ENCODE measurements at places on chromosomes 11 and 22.
A peak's percentile ranks its signal among the peaks of the same experiment; 100 is the strongest.

DNA sequence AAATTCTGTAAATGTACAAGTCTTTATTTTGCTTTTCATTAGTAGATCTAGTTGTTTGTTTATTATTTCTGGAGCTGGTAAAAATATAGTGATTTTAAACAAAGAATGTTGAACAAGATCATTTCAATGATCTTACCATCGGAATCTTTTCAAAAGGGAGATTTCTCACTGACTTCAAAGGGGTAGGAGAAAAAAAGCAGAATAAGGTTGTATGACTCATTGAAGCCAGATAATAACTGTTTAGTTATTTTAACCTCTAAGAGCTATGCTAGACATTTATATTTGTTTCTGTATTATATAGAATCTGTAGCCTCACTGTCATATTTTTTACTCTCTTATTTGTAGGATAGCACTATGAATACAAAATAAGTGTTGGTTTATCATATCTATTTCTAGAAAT is 8.1 kb upstream of the PDE3B start:
- DNase-seq, result no peak

DNA sequence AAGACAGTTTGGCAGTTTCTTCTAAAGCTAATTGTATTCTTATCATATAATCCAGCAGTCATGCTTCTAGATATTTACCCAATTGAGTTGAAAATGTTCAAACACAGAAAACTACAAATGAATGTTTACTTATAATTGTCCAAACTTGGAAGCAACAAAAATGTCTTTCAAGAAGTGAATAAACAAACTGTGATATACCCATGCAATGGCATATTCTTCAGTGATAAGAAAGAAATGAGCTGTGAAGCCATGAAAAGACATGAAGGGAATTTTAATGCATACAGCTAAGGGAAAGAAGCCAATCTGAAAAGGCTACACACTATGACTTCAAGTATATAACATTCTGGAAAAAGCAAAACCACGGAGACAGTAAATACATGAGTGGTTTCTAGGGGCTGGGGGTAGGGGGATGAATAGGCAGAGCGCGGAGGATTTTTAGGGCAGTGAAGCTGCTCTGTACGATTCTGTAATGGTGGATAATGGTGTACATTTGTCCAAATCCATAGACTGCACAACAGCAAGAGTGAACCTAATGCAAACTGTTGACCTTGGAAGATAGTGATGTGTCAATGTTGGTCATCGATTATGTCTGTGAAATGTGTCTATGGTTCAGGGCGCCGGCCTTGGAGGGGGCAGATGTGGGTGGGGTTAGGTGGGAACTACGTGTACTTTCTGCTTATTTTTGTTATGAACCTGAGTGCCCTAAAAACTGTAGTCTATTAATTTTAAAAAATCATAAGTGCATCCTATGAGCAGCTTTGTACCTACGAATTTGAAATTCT is 424.9 kb downstream of the TBC1D22A start:
- no peak for DNase-seq

GRCh38 chr11:86990031-86990430 is 34.8 kb upstream of the FZD4 start:
- DNase-seq, result peak; percentile 21

GRCh38 chr11:15769203-15769602 is 587.1 kb downstream of the SOX6 start:
- DNase-seq, result no peak

DNA sequence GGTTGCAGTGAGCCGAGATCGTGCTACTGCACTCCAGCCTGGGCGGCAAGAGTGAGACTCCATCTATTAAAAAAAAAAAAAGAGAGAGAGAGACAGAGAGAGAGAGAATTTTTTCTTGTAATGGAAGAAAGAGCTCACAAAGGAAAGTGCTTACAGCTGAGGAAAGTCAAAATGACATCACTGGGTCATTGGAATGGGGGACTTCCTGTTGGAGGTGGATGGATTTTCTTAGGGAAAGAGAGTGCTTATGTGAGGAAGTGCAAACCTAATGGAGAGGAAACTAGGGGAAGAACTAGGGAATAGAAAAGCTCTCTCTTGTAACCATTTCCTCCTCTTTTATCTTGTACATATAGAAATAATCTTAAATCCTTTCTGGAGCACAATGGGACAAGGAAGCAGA is 6.3 kb upstream of the PIWIL4 start:
- no peak for DNase-seq

DNA sequence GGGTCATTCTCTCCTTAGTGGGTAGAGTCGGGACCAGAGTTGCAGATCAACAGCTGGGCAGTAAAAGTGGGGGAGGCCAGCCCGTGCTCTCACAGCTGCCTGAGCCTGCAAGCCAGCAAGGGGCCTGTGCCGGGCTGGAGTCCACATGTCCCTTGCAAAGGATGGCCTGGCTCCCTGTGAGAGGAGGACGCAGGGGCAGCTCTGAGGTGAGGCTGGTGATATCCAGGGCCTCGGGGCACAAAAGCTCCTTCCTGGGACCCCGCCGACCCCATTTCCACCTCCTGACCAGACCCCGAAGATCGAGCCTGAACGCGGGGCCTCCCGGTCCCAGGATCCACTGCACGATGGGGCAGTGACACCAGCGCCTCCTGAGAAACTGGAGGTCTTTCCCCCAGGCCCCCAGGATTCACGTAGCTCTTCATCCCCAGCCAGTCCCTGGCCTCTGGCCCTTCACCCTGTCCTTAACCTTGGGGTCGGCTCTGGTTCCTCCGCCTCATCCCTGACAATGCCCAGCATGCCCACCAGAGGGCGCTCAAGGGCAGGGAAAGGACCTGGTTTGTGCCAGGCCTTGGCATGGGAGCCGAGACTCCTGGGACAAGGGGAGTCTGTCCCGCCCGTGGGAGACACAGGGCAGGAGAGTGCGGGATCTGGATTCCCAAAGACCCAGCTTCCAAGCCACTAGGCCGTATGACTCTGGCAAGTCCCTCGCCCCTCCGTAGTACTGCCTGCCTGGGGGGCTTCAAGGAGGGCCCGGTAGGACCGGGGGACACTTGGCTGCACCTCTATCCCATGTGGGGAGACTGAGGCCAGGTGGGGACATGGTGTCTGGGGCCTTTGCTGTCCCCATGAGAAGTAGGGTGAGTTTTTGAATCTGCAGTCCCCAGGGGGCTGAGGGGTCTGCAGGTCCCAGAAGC is 17.8 kb upstream of the WNT7B start:
- no peak for DNase-seq

DNA sequence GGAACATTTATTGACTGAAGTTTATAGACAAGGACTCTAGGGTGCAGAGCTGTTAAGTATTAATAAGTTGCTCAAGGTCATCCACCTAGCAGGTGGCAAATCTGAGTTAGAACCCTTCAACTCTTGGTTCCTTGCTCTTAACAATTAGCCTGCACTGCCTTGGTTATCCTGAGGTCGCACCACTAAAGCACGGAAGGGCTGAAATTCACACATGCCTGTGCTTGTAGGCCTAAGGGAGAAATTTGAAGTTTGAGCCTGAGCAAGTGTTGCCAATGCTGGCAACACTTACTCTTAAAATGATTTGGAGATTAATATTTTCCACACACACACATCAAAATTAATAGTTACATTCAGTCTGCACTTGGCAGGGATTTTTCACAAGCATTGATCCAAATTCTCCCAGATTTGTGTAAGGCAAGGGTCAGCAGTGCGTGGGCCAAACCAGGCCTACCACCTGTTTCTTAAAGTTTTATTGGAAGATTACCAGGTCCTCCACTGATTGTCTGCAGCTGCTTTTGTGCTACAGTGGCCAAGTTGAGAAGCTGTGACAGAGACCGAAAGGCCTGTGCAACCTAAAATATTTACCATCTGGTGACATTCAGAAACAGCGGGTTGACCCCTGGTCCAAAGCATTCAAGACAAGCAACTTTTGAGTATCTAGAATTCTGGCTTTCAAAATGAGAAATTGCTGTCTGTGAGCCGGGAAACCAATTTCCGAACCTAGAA is 16.3 kb downstream of the APOL5 start:
- no peak for DNase-seq

- DNase-seq, result no peak
Measured at GRCh38 chr11:30089921-30090320, 73.1 kb upstream of the KCNA4 start.

DNA sequence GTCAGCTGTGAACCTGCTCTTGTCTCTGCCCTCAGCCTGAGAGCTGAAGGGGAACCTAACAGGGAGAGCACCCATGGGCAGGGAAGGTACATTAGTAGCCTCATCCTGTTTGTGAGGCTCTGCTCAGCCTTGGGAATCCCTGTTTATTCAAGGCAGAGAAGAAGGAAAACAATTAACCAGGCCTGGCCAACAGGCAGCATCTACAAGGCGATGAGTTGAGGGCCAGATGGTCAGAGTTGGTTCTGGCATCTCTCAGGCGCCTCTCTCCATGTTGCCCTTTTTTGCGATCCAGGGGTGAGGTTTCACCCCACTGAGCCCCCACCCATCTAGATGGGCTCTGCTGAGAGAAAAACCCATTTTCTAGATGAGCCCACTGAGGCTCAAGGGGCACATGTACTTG is 54.0 kb upstream of the TOP3B start:
- DNase-seq, result no peak

DNA sequence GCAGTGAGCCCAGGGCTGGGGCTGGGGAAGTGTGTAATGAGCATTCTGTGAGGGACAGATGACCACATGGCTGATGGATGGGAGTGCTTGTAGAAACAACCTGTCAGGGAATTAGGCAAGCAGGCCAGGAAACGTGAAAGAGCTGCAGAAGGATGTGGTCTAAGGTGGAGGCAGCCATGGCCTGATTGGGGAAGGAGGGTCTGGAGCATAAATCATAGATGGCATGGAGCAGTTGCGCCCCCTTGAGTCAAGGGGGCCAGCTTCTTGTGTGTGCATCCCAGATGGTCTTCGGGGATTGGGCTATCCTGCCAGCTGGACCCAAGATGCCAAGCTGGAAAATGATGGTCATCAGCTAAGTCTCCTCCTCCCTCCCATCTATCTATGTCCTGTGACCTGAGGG is 119.4 kb upstream of the CLPB start:
- no peak for DNase-seq

GRCh38 chr11:86627776-86628455 is 44.5 kb downstream of the ME3 start:
- no peak for DNase-seq

DNA sequence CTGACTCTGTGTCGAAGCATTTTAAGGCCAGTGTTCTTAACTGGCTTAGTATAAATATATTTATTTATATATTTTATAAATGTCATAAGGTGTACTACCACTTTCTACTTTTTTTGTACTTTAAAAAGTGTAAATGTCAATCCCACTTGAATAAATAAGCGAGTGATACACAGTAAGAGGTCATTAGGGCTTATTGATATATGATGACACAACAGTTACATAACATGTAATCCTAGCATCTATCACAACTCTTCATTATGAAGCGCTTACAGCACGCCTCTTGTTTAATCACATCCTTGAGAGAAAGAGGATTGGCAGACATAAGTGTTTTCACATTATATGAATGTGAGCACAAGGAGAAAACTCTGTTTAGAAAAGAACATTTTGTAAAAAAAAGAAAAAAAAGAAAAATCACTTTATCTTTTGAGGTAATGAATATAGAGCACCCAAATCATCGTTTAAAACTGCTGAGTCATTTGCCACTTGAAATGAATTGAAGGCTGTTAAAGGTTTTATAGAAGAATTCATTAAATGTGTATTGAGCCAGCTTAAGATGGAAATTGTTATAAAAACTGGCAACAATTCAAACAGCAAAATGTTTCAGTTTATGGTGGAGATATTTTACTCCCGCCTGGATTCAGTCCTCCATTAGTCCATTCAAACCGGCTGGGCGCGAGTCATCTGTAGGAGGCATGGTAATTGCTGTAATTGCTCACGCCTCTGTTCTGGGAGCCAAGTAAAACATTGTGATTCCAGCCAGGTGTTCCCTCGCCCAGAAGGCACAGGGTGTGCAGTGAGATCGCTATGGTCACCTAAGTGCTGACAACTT is 627.3 kb upstream of the KIRREL3 start:
- DNase-seq, result peak; percentile 35

DNA sequence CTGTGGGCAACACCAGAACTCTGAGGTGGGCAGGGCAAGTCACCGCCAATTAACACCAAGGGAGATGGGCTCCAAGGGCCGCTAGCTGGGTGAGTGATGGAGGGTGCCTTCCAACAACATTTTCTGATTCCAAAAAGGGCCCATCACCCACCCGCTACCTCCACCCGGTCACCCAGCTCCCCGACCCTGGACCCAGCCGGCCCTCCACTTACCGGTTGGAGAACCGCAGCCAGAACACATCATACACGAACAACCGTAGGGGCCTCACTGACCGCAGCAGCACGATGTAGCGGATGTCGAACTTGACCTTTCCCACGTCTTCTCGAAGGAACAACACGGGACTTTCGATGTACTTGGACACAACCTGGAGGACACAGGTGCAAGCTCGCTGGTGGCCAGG is 14.7 kb downstream of the TTLL12 start:
- no peak for DNase-seq

DNA sequence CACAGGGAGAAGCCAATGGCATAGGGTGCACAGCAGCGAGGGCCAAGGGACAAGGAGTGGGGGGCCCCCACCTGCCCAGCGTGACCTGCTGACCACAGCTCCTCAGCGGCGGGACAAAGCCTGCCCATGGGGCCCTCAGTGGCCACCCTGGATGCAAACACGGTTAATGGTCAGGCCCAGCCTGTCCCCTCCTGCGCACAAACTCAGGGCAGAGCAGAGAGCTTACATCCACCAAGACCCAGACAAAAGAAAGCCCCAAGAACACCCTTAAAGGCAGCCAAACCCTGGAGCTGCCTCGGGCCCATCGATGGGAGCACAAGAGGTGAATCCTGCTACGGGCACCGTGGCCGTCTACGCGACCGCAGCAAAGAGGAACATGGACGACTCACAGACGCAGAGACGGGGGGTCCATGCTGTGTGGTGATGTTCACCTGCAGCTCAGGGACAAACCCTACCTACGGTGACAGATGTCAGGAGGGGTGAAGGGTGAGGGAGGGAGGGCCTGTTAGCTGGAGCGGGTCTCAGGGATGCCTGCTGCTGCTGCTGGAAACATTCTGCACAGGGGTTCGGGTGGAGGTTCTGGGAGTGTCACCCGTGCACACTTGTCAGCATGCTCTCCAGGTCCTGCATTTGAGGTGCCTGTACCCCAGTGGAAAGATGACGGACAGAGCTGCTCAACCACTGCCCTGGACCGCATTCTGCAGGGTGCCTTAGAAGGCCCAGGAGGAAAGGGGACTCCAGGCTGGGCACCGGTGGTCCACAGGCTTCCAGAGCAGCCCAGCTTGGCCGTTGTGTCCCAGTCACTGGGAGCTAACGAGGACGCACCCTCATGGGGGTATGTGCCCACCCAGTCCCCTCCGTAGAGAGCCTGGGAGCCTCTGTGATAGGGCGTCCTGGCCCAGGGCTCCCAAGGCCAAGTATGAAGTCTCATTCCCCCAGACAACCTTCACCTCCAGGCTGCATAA is 11.6 kb downstream of the ASCL2 start:
- no peak for DNase-seq

DNA sequence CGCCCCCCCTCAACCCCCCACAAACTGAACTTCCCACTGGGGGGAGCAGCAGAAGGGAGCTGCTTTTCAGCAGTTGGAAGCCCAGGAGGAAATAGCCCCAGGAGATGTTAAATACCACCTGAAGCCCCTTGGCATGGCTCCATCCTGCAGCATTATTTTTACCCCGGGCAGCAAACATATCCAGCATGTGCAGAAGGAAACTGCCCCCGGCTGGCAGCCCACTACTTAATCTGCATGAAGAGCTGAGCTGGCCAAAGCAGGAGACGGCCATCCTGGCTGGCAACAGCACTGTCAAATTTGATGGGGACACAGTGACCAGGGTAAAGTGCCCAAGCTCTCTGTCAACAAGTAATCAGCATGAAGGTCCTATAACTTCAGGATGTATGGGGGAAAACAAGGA is 32.0 kb downstream of the BUD13 start:
- DNase-seq, result no peak

Data from spinal cord (tissue), 10 donors.